ENCODE measurements at places on chromosomes 3 and 15. TPM values are rescaled to one million over a fixed set of nuclear protein-coding genes. Genes with fewer than 3 reads are reported as not detected.
A peak's percentile ranks its signal among the peaks of the same experiment; 100 is the strongest.

GRCh38 chr3:169545606-169546005 lies 117.9 kb downstream of the MECOM start:
- DNase-seq: no peak

GRCh38 chr15:76208786-76209424 lies 102.4 kb downstream of the ETFA start:
- no peak for DNase-seq

DNA sequence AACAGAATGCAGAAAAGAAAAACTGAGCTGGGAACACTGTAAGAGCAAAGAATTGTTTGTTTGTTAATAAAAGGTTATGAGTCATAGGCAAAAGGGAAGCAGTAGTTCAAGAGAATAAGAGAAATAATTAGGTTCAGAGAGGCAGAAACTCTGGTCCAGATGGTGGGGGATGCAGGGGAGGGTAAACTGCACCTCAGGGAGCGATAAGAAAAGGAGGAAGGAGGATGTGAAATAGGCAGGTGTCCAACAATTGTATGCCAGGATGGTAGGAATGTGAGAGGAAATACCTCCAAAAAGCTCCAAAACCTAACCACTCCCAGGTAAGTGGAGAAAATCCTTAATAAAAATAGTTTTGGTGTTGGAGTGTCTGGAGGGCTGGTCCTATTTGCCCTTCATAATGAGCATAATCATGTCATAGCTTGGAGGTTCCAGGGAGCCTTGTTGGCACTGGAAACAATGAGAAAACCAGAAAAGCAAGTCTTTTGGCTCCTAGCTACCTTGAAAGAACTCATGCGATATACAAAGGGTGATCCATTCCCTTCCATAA lies 405.4 kb upstream of the TBL1XR1 start:
- DNase-seq: no peak

DNA sequence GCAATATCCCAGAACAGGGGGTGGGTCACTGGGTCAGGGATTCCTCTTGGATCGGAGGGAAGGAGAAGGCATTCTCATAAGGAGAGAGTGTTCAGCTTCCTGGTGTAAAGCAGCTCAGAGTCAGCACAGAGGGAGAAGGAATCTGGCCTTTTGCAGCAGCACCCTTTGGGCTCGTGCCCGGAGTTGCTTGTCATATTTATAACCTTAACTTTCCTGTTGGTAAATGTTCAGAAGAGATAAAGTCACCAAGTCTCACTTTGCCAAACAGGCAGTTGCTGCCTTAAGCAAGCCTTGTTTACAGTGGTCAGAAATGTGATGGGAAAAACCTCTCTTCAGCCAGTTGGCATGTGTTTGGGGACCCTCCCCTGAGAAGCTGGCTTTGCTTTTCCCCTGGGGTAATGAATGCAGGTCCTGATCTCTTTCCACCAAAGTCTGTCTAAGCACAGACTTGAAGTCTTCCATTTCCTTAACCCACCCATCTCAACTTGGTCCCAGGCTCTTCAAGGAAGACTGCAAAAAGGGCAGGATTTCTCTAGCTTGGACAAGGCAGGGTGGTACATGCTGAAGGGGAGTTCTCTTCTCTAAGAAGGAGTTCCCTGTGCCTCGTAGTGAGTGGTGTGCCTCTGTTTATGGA lies 206.9 kb upstream of the BHLHE40 start:
- peak; percentile 92 for DNase-seq

- no peak for DNase-seq
These were observed 146.9 kb upstream of the SEMA6D start for GRCh38 chr15:47570451-47570850.

- no peak for DNase-seq
These were observed 2.2 kb downstream of the SOX2 start for GRCh38 chr3:181713676-181714612.

Gene BLOC1S6
- 35.0 TPM for total RNA-seq

GRCh38 chr3:12503126-12503957 lies 19.1 kb downstream of the TSEN2 start:
- no peak for DNase-seq

DNA sequence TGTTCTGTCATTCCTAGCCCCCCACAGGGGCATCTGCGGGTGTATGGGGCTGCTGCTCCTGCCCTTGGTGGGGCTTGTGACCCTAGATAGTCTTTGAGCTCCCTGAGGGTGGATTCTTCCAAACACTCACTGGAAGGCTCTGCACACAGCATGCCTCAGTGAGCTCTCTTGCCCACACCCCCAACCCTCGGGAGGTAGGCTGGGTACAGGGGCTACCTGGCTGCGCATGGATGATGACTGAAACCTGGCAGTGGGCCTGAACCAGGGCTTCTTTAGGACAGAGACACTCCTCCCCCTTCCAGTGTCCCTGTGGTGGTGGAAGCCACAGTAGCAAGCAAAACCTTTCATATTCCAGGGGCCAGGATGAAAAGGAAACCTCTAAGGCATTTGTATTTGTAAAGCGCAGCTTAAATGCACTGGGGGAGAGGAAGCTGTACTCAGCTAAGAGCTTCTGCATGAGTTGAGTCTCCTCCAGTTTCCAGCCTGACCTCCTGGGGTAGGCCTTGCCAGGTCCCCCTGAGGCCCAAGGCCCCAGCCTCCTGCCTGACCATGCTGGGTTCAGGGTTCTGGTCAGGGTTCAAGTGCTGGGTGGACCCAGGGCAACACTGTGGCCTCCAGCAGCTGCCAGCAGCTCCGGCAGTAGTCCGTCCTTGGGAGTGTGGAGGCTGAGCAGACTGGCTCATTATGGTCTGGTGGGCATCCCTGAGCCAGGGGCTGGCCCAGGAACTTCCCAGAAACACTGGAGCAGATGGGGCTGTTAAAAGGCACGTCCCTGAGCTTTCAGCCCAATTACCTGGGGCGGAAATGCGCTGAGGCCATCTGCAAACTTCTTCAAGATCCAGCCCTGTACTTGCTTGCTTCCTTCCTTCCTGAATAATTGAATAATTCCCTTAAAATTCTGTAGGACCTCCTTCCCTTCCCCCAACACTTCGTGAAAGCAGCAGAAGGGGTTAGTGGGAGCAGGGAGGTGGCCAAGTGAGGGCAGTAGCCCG lies 89.7 kb downstream of the HMG20A start:
- DNase-seq: no peak
